NCI-H1694 (cell line): ENCODE measurements at places on chromosomes 11 and 22.

GRCh38 chr11:95322539-95322938 lies 91.5 kb upstream of the SESN3 start:
- DNase-seq = no peak

DNA sequence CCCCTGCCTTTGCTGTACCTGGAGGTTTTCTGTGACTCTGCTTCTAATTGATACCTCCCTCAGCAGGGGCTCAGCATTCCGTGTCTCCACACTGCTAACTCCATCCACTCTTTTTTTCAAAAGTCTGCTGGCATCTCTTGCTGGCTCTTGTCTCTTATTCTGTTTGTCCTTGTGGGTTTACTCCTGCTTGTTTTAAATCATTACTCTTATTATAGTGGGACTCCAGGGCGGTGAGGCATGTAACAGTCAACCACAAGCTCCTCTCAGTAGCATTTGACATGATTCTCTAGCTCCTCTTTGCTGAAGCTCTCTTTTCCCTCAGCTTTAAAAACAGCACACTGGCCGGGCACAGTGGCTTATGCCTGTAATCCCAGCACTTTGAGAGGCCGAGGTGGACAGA lies 260.2 kb upstream of the NARS2 start:
- no peak for DNase-seq

DNA sequence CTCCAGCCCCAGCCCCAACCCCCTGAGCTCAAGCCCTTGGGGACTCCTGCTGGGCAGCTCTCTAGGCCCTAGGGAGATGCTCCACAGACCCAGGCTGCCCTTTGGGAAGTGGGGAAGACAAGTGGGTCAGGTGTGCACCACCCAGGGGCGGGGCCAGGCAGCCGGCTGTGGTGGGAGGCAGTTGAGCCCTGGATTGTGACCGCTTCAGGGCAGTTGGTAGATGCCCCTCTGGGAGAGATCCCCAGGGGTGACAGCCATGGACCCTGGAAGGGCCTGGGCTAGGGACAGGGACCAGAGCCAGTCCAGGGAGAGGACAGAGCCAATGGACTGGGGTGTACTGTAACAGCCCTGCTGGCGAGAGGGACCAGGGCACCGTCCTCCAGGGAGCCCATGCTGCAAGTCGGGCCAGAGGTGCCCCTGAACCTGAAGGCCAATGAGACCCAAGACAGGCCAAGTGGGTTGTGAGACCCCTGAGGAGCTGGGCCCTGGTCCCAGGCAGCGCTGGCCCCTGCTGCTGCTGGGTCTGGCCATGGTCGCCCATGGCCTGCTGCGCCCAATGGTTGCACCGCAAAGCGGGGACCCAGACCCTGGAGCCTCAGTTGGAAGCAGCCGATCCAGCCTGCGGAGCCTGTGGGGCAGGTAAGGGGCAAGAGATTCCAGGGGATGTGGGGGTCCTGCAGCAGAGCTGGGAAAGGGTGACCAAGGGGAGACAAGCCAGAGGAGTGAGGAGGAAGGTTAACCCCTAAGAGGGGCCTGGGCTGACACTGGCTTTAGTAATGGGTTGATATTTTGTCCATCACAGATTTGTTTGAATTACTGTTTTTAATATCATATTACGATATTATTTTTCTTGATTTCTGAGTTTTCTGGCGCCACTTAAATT lies at the start of gene IGLL5:
TSS of gene IGLL5 (plus strand) at position 196 of the 883 bp plus-strand sequence. CDS start at position 434, 238 bp downstream.
- no peak for DNase-seq

- no peak for DNase-seq
Observed at GRCh38 chr11:115425250-115425649, 79.0 kb downstream of the CADM1 start.

- no peak for DNase-seq
Observed at GRCh38 chr11:83191986-83192385, 1.5 kb upstream of the ANKRD42 start.

- no peak for DNase-seq
Observed at GRCh38 chr22:29203488-29204454, 1.9 kb upstream of the EMID1 start.

DNA sequence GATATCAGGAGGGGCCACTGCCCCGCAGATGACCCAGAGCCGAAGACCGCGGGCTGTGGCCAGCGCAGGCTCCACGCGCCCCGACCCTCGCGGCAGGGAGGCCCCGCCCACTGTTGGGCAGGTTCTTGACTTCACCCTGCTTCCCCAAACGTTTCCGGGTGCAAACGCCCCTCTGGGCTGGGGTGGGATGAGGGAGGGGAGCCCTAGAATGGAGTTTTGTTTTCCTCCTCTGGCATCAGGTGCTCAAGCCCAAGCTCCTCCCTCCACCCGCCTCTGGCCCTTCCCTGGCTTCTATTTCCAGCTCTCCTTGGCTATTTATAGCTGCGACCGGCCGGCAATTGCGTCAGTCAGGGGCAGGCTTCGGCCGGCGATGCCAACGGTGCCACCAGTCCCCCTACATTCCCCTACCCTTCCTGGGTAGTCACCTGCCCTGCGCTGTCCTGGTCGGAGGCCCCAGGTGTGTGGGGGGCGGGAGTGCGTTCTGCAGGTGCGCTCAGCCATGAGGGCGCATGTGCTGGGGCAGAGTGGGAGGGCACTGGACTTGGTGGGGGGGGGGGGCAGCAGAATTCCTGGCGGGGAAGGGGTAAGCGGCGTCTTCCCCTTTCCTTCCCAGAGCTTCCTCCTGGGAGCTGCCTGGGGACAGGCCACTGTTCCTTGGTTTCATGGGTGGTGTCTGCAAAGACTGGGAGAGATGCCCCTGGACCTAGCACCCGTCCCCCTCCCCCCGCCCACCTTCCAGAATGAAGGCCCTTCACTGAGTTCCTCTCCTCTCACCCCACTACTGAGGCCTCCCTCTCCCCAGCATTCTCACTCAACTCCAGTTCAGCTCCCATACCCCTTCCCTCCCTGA lies 23.6 kb downstream of the DUSP8 start:
- DNase-seq = no peak

GRCh38 chr11:70524096-70524922 lies 126.0 kb downstream of the CTTN start:
- DNase-seq = no peak

DNA sequence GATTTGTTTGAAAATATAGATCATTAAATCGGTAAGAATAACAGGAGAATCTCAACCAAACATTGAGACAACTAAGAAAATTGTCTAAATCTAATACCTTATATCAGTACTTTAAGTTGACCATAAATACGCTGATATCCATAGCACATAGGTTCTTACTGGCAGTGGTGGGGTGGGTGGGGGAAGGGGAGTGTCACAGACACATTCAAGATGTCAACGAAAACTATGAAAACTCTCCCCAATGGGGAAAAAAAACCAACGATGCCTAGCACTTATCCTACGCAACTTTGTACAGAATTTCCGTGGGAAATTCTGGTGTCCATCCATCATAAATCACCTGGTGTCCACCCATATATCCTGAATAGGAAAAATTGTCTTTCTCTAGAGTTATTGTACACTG lies 6.2 kb downstream of the GRAP2 start:
- no peak for DNase-seq
